ENCODE measurements at places on chromosomes 5 and 9.
A peak's percentile ranks its signal among the peaks of the same experiment; 100 is the strongest.

GRCh38 chr5:86861512-86861911 is 243.8 kb downstream of the COX7C start:
- DNase-seq, result no peak

GRCh38 chr5:159727167-159727566 is 189.1 kb upstream of the ADRA1B start:
- DNase-seq, result no peak

DNA sequence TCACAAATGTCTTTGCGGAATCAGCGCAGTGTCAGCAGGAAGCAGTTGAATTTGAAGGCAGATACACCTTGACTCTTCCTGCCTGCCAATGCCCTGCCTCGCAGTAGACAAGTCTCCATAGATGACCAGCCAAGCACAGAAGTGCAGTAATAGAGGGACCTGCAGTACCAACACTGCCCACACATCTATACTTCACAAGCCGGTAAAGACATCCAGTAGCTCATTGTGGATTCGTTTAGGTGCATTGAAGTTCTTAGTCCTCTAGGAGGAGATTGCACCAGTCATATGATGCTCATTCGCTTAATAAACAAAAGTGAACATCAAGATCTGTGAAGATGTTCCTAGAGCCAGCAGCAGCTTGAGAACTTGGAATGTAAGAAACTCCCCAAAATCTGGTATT is 7.1 kb upstream of the IFNA2 start:
- no peak for DNase-seq

DNA sequence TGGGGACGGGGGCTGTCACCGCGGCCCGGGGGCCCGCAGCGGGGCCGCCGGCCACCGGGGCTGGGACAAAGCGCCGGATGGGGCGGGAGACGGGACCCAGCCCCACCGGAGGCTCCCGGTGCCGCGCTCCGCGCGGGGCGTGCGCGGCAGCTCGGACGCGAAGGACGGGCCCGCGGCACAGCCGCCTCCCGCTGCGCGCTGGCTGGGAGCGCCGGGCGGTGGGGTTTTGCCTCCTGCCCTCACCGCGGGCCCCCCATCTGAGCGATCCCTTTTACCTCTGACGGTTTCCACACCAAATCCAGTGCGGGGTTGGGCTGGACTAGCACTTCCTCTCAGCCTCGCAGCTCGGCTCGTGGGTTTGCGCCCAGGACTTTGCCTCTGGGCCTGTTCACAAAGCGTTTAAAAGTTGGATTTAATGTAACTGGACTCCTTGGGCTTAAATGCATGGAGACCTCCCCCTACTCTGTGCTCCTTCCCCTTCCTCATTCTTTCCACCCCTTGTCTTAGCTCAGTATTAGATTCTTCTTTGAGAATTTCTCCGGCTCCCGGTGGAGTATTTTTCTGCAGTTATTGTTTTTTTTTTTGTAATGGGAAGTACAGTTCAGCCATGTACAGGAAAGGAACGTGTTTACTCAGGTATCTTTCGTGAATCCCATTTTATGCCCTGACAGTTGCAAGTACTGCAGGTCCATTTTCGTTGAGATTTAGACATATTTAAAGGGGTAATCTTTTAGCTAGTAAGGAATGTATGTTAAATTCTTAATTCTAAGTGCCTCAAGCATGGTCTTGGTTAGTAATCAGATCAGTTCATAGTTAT is 691 bp downstream of the FCHO2 start:
- DNase-seq, result peak; percentile 1

DNA sequence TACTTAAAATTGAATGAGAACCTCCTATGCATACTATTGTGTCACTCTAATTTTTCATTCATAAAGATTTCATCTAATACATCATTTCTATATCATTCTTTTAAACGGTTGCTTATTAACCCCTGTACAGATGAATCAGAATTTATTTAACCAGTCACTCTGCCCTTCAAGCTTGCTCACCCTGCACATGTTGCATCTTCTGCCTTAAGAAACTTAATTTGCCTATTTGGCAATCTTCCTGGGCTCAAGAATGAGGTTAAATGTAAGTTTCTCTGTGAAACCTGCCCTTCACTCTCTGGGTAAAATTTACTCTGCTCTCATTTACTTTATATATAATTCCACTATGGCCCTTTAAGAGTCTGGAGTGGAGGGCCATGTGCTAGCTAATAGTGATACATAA is 434.7 kb upstream of the ZNF608 start:
- DNase-seq, result no peak

GRCh38 chr5:180084638-180085561 is 13.3 kb upstream of the RNF130 start:
- DNase-seq, result no peak

DNA sequence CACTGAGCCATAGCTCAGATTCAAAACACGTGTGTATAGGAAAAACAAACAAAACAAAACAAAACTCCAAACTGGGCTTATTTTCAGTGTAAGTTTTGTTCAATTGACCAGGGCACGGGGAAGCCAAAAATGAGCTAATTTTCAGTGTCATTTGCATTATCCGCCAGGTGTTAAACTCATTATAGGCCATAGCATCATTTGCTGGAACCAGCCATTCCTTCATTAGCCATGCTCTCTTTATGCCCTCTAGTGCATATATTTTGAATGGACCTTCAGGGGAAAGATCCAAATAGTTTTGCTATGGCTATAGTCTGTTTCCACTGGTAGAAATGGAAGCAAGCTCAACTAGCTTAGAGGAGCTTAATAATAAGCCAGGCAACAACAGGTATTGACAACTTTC is 1205.2 kb upstream of the DMAC1 start:
- no peak for DNase-seq

GRCh38 chr5:107670932-107671741 is at the start of gene EFNA5:
Gene EFNA5, minus strand, starts transcription at chr5:107670937.
- no peak for DNase-seq

DNA sequence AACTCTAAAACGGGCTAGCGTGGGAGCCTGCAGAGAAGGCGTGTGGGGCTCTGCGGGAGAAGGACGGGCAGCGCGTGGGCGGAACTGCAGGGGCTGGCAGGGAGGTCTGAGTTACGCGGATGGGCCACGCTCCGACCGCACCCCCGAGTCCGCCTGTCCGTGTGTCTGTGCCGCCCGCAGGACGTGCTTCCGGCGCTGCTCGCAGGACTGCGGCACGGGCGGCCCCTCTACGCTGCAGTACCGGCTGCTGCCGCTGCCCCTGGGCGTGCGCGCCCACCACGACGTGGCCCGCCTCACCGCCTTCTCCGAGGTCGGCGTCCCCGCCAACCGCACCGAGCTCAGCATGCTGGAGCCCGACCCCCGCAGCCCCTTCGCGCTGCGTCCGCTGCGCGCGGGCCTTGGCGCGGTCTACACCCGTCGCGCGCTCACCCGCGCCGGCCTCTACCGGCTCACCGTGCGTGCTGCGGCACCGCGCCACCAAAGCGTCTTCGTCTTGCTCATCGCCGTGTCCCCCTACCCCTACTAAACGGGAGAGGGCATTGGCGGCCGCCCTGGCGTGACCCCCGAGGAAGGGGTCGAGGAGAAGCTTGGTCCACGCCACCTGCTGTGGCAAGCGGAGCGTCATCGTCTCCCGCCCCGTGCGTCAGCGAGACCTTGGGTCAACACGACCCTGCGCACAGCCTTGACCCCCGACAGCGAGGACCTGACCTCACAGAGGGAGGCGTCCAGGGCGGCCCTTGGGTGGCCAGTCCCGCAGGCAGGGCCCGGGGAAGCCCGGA is 11.4 kb upstream of the ASS1 start:
- no peak for DNase-seq

DNA sequence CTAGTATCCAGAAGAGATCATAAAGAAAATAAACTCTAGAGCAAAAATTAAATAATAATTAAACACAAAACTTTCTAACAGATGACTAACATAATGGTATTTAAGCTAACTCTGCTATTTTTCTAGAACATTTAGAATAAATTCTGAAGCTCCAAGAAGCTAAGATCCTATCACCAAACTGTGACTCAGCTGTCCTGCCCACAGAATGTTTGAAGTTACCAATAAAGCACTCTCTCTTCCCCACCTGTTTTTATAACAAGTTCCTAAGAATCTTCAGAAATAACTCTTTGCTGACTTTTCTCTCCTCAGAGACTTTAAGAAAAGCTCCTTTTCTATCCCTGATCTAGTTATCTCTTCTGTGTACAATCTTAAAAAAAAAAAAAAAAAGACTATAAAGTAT is 6.0 kb upstream of the EFNA5 start:
- no peak for DNase-seq

- no peak for DNase-seq
These were observed 208.4 kb downstream of the PDE4D start for GRCh38 chr5:59685191-59685530.

DNA sequence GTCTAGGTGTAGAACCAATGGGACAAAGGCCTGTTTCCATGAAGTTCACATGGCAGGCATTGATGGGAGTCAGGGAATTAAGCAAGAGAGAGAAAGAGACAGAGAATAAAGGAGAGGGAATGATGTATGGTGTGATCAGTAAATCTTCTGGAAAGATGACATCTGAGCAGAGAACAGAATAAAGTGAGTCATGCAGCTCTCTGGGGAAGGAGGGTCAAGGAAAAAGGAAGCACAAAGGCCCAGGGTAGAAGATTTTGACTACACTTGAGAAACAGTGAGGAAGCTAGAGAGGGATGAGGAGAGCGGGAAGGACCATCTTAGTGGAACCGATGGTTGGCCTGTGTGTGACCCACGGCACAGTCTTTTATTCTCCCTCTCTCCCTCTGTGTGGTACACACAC is 425.9 kb downstream of the SPOCK1 start:
- no peak for DNase-seq

DNA sequence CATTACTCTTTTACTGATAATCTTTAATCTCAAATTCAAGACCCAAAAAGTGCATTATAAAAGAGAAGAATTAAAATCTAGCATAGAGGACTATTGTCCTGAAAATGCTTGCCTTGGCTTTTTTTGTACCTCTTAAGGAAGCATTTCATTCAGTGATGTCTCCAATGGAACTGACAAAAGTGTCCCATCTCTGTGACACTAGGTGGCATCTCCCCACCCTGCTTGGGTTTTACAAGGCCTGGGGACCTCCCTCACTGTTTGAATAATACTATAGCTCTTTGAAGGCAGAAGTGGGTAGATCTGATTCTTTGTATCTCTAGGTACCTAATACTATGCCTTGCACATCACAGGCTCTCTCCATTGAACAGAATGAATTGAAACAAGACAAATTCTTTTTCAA is 180.6 kb downstream of the EPB41L4A start:
- no peak for DNase-seq

DNA sequence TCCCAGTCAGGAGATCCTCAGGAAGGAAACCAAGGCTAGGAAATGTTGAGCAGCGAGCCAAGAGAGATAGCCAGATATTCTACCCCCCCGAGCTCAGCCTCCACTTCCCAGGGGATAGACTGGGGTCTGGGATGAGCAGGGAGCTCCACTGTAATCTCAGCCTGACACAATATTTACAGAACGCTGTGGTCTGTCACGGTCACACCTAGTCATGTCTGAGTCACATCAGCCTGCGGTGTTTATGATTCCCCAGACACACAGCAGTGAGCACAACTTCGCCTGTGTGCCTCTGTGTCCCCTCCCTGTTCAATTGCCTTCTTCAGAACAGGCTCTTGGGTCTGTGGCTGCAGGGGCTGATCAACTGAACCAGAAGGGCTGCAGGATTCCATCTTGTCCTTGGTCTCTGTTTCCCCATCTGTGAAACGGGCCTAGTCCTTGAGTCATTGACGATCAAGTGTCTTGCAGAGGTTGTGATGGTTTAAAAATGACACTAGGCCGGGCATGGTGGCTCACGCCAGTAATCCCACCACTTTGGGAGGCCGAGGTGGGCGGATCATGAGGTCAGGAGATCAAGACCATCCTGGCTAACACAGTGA is 8.6 kb upstream of the PRRX2 start:
- no peak for DNase-seq

- DNase-seq, result no peak
These were observed 21.0 kb downstream of the RUSC2 start for GRCh38 chr9:35510754-35511428.

DNA sequence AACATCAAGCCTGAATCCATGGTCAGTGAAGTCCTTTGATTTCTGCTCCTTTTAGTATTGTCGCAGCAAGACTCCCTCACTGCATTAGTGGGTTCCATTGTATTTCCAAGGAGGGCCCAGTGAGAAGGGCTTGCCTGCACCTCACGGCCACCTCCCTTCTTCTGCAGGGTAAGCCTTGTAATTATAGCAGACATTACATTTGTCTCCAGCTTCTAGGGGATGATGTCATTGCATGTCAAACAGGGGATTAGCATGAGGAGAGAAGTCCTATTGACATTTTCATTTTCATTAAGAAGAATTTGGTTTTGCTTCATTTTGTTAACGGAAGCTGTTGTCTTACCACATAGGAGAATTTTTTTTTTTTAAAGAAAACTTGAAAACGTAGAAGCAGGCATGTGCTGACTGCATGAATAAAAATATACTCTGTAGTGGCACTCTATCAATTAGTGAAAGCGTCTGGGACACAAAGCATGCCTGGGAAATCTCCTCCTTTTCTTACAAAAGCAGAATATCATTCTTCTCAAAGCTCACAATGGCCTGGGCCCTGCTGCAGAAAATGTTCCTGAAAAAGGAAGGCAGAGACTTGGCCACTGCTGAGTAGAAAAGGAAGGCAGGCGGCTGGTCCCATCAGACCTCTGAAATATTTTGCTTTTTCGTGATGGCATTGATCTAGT is 27.1 kb downstream of the MAP1B start:
- no peak for DNase-seq

GRCh38 chr9:21560281-21560745 is 78.2 kb upstream of the IFNE start:
- no peak for DNase-seq

DNA sequence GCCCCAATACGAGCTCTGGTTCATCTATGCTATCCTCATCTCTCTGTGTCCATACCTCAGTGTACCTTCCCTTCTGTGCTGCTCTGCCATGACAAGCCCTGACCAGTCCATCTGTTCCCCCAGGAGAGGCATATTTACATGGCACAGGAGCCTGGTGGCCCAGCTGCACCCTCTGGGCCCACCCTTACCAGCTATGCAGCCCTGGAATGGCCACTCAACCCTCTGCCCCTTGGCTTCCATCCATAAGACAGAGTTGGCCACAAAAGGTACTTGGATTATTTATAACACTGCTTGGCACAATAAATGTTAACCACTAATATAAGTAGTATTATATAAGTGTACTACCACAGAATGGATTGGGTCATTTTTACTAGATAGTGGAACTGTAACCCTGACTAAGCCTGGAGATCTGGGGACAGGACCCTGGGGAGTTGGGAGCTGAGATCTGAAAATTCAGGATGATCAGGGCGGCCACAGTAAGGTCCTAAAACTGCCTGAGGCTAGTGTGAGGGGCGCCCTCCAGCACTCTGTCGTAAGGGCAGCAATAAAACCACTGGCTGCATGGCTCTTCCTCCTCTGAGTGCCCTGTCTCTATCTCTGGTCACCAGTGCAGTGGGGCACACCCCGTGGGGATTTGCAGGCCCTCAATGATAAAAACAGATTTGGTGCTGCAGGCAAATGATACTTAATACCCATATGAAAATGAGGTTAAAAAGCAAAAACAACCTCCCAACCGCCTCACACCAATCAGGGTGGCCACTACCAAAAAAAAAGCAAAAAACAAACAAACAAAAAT is 65.8 kb downstream of the SEMA4D start:
- no peak for DNase-seq

GRCh38 chr5:58871648-58872242 is 288.9 kb downstream of the RAB3C start:
- peak; percentile 4 for DNase-seq

- no peak for DNase-seq
These were observed 127.6 kb downstream of the RFX3 start for GRCh38 chr9:3398232-3398648.

All from T follicular helper cell (primary cell).